ENCODE measurements at places on chromosomes 7 and 10.
A peak's percentile ranks its signal among the peaks of the same experiment; 100 is the strongest.

- no peak overlapping the region for H3K27ac ChIP-seq
- H3K36me3 ChIP-seq, result peaks cover 32% of the 10 kb centered on the region
- peaks cover 49% of the 10 kb centered on the region for H3K4me1 ChIP-seq
- DNase-seq, result no peak
- H3K27me3 ChIP-seq, result peaks cover 5% of the 10 kb centered on the region
These were observed 3.5 kb downstream of the BMI1 start for GRCh38 chr10:22324413-22324812.

GRCh38 chr10:988667-989545 lies 672 bp downstream of the GTPBP4 start:
- H3K36me3 ChIP-seq, result no peaks in the 10 kb centered on the region
- H3K27ac ChIP-seq, result peak overlapping the region; percentile 93
- H3K4me1 ChIP-seq, result peaks cover 30% of the 10 kb centered on the region
- DNase-seq, result no peak
- no peaks in the 10 kb centered on the region for H3K27me3 ChIP-seq

- no peaks in the 10 kb centered on the region for H3K27me3 ChIP-seq
- no peak overlapping the region for H3K27ac ChIP-seq
- no peaks in the 10 kb centered on the region for H3K36me3 ChIP-seq
- H3K4me1 ChIP-seq, result peaks cover 4% of the 10 kb centered on the region
These were observed 63.0 kb downstream of the FAS start for GRCh38 chr10:89053555-89053954.

- H3K36me3 ChIP-seq, result peaks cover 56% of the 10 kb centered on the region
- DNase-seq, result no peak
- no peak overlapping the region for H3K27ac ChIP-seq
- H3K4me1 ChIP-seq, result peaks cover 12% of the 10 kb centered on the region
- H3K27me3 ChIP-seq, result no peaks in the 10 kb centered on the region
These were observed 124.7 kb downstream of the NRP1 start for GRCh38 chr10:33209802-33210201.

- H3K27ac ChIP-seq, result no peak overlapping the region
- no peak for DNase-seq
- no peaks in the 10 kb centered on the region for H3K4me1 ChIP-seq
- H3K27me3 ChIP-seq, result no peaks in the 10 kb centered on the region
- H3K36me3 ChIP-seq, result no peaks in the 10 kb centered on the region
- no peak overlapping the region for H3K4me3 ChIP-seq
These were observed 103.0 kb downstream of the OAT start for GRCh38 chr10:124315591-124316270.

DNA sequence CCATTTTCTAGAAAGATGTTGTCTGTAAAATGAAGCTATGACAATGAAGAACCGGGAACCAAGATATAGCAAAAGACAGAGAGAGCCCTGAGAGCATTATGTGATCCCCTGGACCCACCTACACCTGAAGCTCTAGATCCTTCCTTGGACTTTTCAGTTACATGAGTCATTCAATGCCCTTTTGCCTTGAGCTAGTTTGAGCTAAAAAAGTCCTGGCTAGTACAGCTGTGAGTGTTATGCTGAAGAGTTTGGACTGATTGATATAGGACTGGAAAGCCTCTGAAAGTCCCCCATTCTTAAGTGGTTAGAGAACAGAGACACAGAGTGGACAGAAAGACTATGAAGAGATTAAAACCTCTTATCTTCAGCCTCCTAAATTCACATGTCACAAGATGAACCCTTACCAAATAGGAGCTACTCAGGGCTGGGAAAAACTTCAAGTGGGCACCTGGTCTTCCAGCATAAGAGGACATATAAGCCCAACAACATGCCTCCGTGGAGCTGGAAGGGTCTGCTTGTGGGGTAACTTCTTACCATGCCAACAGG lies 386.8 kb upstream of the NFE2L3 start:
- H3K36me3 ChIP-seq, result no peaks in the 10 kb centered on the region
- H3K4me1 ChIP-seq, result no peaks in the 10 kb centered on the region
- H3K27ac ChIP-seq, result no peak overlapping the region
- DNase-seq, result no peak
- no peaks in the 10 kb centered on the region for H3K27me3 ChIP-seq

- no peaks in the 10 kb centered on the region for H3K36me3 ChIP-seq
- DNase-seq, result no peak
- H3K27me3 ChIP-seq, result no peaks in the 10 kb centered on the region
These were observed 721.1 kb downstream of the KCNMA1 start for GRCh38 chr10:76916536-76916935.

- H3K27ac ChIP-seq, result no peak overlapping the region
- no peak for DNase-seq
- H3K4me3 ChIP-seq, result no peak overlapping the region
- H3K36me3 ChIP-seq, result no peaks in the 10 kb centered on the region
- peaks cover 12% of the 10 kb centered on the region for H3K27me3 ChIP-seq
- no peaks in the 10 kb centered on the region for H3K4me1 ChIP-seq
These were observed 109.7 kb downstream of the SLIT1 start for GRCh38 chr10:97075961-97076525.

DNA sequence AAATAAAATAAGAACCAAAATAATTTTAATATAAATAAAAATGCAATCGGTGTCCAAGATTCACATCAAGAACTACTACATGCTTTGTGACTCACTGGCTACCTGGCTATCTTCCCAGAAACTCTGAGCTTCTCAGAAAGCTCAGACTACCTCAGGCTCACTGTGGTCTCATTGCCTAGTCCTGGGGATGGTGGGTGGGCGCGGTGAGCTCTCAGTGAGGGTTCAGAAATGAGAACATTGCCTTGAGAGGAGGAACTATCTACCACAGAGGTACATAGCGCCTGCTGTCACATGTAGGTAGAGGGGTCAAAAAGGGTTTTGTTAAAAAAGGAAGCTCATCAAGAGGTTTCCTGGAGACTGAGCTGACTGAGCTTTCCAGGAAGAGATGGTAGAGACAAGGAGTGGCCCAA lies 108.0 kb downstream of the WDFY4 start:
- no peaks in the 10 kb centered on the region for H3K4me1 ChIP-seq
- DNase-seq, result no peak
- H3K4me3 ChIP-seq, result no peak overlapping the region
- no peaks in the 10 kb centered on the region for H3K27me3 ChIP-seq

- no peak overlapping the region for H3K27ac ChIP-seq
- H3K4me1 ChIP-seq, result no peaks in the 10 kb centered on the region
- H3K36me3 ChIP-seq, result no peaks in the 10 kb centered on the region
- no peaks in the 10 kb centered on the region for H3K27me3 ChIP-seq
- no peak overlapping the region for H3K4me3 ChIP-seq
These were observed 213.8 kb downstream of the COBL start for GRCh38 chr7:51102828-51103227.

DNA sequence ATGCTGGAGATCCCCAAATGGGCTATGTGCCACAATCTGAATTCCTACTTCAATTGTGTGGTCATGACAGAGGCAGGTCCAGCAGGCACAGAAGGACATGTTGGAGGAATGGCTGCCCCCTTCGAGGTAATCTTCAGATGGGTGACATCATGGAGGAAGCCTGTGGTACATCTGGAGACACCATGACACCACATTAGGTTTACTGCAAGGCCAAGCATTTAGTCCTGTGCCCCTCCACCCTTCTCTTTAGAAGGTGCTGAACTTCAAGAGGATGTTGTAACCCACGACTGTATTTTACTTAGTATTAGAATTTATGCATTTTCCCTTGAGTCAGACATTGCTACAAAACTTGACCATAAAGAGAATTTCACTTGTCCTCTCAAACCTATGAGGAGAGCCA lies 75.1 kb upstream of the DDC start:
- H3K27ac ChIP-seq, result no peak overlapping the region
- no peaks in the 10 kb centered on the region for H3K36me3 ChIP-seq
- H3K4me1 ChIP-seq, result peaks cover 7% of the 10 kb centered on the region
- DNase-seq, result no peak
- H3K4me3 ChIP-seq, result no peak overlapping the region
- no peaks in the 10 kb centered on the region for H3K27me3 ChIP-seq

- H3K4me3 ChIP-seq, result no peak overlapping the region
- H3K27ac ChIP-seq, result no peak overlapping the region
- no peak for DNase-seq
- no peaks in the 10 kb centered on the region for H3K4me1 ChIP-seq
These were observed 97.8 kb downstream of the OAT start for GRCh38 chr10:124320778-124321432.

- H3K4me3 ChIP-seq, result no peak overlapping the region
- no peak overlapping the region for H3K27ac ChIP-seq
- DNase-seq, result no peak
- H3K36me3 ChIP-seq, result no peaks in the 10 kb centered on the region
These were observed 150.4 kb upstream of the SEMA3E start for GRCh38 chr7:83799333-83799732.

DNA sequence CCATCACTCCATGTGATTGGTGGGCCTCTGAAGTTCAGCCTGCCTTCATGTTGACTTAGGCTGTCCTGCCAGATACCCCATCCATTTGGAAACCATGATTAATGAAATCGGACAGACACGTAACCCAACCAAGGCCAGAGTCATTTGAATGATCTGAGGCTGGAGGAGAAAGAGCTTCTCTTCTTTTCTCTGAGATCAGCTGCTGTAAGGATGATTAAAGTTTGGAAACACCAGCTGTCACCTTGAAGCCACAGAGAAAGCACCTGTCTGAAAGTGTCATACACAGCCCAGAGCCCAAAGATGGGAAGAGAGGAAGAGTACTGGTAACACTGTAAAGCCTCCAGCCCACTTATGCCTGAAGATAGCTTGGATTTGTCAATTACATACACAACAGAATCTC lies 22.9 kb downstream of the NEBL start:
- H3K27ac ChIP-seq, result no peak overlapping the region
- DNase-seq, result no peak
- peaks cover 43% of the 10 kb centered on the region for H3K36me3 ChIP-seq
- H3K4me3 ChIP-seq, result no peak overlapping the region

DNA sequence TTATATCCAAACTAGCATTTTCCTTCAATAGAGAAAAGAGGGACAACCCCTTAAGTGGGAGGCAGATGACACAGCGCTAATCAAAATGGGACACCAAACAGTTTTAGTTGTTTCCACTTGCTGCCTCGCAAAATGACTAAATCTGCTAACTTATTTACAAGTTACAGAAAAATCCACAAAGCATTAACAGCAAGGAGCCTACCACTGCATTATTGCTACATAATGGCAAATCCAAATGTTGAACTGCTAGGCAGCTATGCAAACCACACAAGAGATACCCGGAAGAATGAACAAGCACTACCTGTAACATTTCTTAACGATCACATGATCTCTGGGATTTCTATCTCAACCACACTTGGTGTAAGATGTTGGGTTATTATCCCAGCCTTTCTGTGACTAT lies 96.7 kb downstream of the SFMBT2 start:
- no peak overlapping the region for H3K27ac ChIP-seq
- no peak overlapping the region for H3K4me3 ChIP-seq
- DNase-seq, result no peak

DNA sequence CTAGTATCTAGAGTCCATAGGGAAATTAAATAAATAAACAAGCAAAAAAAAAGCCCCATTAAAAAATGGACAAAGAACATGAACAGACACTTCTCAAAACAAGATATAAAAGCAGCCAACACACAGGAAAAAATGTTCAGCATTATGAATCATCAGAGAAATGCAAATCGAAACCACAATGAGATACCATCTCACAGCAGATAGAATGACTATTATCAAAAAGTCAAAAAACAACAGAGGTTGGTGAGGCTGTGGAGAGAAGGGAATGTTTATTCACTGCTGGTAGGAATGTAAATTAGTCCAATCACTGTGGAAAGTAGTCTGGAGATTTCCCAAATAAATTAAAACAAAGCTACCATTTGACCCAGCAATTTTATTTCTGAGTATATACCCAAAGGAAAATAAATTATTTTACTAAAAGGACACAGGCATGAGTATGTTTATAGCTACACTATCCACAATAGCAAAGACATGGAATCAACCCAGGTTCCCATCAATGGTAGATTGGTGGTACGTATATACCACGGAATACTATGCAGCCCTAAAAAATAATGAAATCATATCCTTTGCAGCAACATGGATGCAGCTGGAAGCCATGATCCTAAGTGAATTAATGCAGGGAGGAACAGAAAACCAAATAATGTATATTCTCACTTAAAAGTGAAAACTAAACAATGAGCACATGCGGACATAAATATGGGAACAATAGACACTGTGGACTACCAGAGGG lies 366.5 kb upstream of the SEMA3C start:
- H3K4me3 ChIP-seq, result no peak overlapping the region
- no peak for DNase-seq
- no peaks in the 10 kb centered on the region for H3K27me3 ChIP-seq
- H3K27ac ChIP-seq, result no peak overlapping the region

- no peaks in the 10 kb centered on the region for H3K36me3 ChIP-seq
- H3K4me3 ChIP-seq, result no peak overlapping the region
- no peak for DNase-seq
- no peak overlapping the region for H3K27ac ChIP-seq
These were observed 102.8 kb downstream of the DYNC2I1 start for GRCh38 chr7:158959021-158959717.

DNA sequence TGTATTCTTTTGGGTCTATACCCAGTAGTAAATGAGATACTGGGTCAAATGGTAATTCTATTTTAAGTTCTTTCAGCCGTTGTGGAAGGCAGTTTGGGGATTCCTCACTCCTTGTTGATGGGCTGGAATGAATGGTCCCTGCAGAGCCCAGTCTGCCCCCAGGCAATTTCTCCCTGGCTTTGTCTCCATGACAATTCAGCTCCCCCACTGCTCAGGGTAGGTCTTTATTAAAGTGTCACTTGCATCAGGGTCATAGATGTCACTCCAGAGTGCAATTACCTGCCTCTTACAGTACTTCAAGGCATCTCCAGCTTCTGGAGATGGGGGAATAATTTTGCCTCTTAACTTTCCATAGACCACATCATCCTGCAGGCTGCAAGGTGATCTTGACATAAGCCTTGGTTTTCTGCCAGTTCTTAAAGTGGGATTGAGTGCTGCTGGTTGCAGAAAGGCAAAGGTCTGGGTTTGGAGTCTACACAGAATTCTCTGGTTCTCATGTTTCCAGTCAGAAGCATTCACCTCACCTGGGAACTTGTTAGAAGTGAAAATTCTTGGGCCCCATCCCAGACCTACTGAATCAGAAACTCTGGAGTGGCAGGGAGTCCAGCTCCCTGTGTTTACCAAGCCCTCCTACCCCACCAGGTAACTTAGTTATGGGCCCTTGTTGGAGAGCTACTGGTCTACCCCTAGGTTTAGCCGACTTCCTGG lies 442.4 kb downstream of the GALNT17 start:
- H3K36me3 ChIP-seq, result no peaks in the 10 kb centered on the region
- H3K4me3 ChIP-seq, result no peak overlapping the region
- H3K27me3 ChIP-seq, result no peaks in the 10 kb centered on the region
- no peaks in the 10 kb centered on the region for H3K4me1 ChIP-seq
- no peak overlapping the region for H3K27ac ChIP-seq
- no peak for DNase-seq
